Esophagus squamous epithelium (tissue), 5 donors: ENCODE measurements at places on chromosomes 2 and 18. TPM values are rescaled to one million over a fixed set of nuclear protein-coding genes. Genes with fewer than 3 reads are reported as not detected.

DNA sequence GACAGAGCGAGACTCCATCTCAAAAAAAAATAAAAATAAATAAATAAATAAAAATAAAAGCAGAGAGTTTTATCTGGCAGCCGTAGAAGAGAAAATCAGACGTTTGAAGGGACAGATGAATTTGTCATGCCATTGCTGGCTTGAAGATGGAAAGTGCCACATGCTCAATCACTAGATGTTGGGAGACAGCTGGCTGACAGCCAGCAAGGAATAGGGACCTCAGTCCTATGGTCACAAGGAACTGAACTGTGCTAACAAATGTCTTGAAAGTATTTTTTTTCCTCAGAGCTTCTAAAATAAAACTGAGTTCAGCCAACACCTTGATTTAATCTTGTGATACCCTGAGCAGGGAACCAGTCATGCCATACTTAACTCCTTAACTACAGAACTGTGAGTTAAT lies 65.4 kb downstream of the DTNA start:
- DNase-seq = no peak

- no peak for DNase-seq
Measured at GRCh38 chr2:24875272-24875671, 44.8 kb downstream of the ADCY3 start.

DNA sequence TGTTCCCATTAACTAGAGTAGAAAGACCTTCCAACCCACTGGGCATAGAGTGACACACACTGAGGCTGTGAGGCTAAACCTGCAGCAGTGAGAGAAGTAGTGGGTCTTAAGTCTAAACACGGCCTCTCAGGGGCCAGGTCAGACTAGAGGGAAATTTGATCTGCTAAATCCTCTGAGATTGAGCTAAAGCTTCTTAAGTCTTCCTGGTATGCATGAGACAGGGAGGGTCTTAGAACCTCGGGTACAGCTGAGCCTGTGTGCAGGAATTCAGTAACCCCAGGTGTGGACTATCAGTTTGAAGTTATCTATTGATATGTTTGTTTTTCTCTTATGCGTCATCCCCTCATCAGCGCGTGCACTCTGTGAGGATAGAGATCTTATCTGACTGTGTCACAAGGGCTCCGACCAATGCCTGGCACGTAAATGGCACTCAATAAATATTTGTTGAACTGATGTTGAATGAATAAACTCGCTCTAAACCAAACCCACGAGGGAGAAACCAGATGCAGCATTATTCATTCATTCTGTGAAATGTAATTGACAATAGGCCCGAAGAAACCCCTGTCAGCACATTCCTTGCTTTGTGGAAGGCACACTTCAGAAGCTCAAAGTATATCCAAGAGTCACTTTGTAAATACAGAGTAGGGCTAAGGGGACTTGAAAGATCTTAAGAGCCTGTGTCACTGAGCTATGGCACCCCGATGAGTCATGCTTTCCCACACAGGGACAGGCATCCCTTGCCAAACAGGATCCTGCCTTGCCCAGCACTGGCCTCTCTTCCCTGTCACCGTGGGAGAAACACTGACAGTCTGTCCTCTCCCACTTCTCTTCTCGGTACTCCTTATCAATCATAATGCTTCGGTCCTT lies 21.7 kb upstream of the RAB10 start:
- no peak for DNase-seq

- DNase-seq = no peak
Measured at GRCh38 chr2:234279637-234280036, 217.2 kb downstream of the ARL4C start.

GRCh38 chr18:73093687-73094250 lies 226.0 kb upstream of the NETO1 start:
- DNase-seq = no peak

The XIRP2 gene
- total RNA-seq = not detected

The STON1 gene
- total RNA-seq = 4.0 TPM
